ENCODE measurements at places on chromosomes 6 and 20.
A peak's percentile ranks its signal among the peaks of the same experiment; 100 is the strongest.

- DNase-seq = no peak
- no peaks in the 10 kb centered on the region for H3K27me3 ChIP-seq
- peak overlapping the region; percentile 93 for H3K27ac ChIP-seq
- H3K36me3 ChIP-seq = peaks cover 8% of the 10 kb centered on the region
- H3K4me1 ChIP-seq = peaks cover 28% of the 10 kb centered on the region
Observed at GRCh38 chr6:33272275-33273128, 627 bp downstream of the RPS18 start.

GRCh38 chr6:31042806-31043205 lies 32.5 kb downstream of the MUC22 start:
- H3K4me1 ChIP-seq = no peaks in the 10 kb centered on the region
- H3K4me3 ChIP-seq = no peak overlapping the region
- H3K27ac ChIP-seq = no peak overlapping the region
- peak; percentile 13 for DNase-seq

DNA sequence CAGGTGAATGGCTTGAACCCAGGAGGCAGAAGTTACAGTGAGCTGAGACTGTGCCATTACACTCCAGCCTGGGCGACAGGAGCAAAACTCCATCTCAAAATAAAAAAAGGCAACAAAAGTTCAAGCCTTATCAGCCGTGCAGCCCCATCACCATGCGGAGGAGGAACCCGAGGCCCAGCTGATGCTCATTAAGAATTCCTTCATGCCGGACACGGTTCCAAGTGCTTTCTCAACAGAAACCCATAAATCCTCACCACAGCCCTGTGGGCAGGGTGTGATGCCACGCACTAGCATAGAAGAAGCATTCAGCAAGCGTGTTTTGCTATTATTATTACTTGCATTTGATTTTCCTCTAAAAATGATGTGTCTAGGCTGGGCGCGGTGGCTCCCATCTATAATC lies 56.3 kb downstream of the PREX1 start:
- no peak overlapping the region for H3K4me3 ChIP-seq
- no peaks in the 10 kb centered on the region for H3K36me3 ChIP-seq
- no peak for DNase-seq
- H3K4me1 ChIP-seq = no peaks in the 10 kb centered on the region
- no peak overlapping the region for H3K27ac ChIP-seq
- H3K27me3 ChIP-seq = no peaks in the 10 kb centered on the region

DNA sequence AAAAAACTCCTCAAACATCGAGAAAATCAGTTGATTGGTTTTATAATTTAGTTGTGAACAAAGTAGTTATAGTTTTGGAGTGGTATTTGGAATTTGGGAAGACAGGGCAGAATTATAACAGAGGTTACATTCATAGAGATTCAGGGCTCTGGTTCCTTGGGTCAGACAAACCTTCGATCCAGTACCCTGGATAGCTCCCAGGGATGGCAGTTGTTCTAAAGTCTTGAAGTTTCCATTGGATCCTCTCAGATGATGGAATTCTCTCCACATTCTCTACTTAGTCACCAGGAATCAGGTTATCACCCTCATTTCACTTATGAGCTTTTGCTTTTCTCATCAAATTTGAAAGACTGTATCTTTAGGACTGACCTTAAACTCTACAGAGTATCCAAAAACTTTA lies 285.1 kb downstream of the CENPW start:
- H3K27ac ChIP-seq = no peak overlapping the region
- DNase-seq = no peak
- H3K27me3 ChIP-seq = no peaks in the 10 kb centered on the region
- H3K4me3 ChIP-seq = no peak overlapping the region

GRCh38 chr6:97919631-97920030 lies 636.6 kb upstream of the MMS22L start:
- H3K27ac ChIP-seq = no peak overlapping the region
- no peaks in the 10 kb centered on the region for H3K4me1 ChIP-seq
- no peak overlapping the region for H3K4me3 ChIP-seq
- H3K36me3 ChIP-seq = no peaks in the 10 kb centered on the region

DNA sequence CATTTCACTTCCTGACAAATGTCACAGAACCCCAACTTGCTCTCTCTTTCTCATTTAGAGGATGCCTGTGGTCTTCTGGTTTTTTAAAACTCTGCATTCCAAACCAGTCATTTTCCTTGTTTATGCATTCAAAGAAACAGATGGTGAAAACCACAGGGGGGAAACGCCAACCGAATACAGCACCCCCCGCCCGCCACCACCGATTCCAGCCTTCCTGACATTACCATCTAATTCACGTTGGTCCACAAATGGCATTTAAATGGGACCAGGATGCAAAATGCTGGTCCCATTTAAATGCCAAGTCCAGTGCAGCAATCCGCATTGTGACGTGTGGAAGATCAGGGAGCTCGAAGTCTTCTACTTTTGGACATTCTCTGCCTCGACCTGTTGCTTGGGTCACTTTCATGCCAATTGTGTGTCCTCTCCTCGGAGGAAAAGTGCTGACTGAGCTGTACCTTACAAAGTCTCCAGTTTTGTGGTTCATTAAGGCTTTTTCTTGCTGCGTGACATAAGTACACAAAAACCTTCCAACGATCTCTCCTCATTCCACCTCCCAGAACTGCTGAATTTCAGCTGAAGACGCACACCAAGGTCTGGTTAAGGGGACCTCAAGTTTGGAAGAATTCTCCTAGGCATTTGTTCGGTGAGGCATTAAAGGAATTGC lies 35.8 kb downstream of the NEDD9 start:
- no peak for DNase-seq
- H3K27me3 ChIP-seq = no peaks in the 10 kb centered on the region

DNA sequence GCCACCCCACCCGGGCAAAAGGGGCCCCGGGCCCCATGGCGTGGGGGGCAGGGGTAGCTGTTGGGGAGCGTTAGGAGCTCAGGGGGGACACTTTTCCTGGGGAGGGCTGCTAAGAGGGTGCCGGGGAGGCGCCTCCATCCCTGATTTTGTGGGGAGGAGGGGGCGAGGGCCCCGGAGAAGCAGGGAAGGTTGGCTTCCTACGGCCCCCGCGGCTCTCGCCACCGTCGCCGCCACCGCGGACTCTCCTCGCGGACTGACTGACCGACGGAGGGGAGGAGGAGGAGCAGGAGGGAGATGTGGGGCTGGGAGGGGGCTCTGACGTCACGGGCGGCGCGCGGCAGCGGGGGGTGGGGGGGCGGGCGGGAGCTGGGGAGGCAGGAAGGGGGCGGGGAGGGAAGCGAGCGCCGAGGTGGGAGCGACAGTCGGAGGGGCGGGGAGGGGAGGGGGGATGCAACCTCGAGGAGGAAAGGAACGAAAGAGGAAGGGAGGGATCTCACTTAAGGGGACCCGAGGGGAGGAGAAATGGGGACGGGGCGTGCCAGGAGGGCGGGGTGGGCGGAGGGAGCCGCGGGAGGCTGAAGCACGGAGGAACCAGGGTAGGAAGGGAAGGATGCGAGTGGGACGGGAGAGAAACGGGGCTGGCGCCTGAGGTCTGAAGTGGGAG lies 5.1 kb downstream of the GABBR1 start:
- no peaks in the 10 kb centered on the region for H3K27me3 ChIP-seq
- peak; percentile 52 for DNase-seq
- peak overlapping the region; percentile 70 for H3K27ac ChIP-seq

DNA sequence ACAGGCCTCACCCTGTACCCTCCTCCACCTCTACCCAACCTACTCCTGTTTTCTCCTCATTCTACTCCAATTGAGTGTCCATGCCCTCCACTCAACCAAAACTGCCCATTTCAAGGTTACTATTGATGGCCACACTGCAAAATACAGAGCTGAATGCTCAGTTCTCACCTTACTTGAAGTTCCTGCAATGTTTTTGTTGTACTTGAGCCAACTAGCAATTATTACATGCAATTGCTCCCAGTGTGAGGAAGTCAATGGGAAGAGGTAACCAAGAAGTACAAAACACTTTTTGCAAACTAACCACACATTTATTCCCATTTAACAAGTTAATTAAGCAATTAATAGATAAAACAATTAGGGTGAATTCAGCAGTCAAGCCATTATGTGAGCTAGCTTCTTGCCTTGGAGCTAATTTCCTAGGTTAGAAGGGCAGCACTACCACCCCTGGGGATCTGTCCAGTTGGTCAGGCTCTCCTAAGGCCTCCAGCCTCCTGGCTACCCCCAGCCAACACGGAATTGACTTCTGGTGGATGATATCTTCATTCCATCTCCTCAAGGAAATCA lies 52.4 kb upstream of the GGTLC1 start:
- DNase-seq = no peak
- no peaks in the 10 kb centered on the region for H3K36me3 ChIP-seq
- H3K27ac ChIP-seq = no peak overlapping the region
- no peaks in the 10 kb centered on the region for H3K4me1 ChIP-seq
- no peaks in the 10 kb centered on the region for H3K27me3 ChIP-seq

DNA sequence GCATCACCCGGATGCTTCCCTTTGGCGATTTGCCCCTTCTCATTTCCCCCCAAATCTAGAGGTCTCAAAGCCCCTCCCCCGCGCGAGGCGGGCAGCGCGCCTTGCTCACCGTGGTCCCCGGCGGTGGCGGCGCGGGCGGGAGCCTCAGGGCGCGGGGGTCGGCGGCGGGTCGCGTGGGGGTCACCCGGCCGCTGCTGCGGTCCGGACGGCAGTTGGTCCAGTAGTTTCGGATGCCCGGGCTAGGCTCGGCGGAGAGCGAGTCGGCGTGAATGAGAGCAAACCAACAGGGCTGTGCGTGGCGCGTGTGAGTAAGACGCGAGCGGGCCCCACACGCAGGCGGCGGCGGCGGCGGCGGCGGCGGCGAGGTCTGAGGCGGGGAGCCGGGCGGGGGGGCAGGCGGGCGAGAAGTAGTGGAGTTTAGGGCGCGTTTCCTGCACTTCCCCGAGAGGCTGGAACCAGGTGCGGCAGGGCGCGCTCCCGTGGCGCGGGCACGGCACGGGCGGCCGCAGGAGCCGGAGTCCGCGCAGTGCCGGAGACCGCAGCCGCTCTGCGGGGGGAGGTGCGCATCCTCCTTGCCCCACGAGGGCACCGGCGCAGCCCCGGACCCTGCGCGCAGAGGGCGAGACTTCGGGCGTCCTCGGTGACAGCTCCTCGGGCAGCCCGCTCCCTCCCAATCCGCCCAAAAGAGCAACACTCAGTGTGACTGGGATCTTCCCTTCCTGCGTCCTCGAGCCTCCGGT lies 567 bp downstream of the HS3ST5 start:
- H3K27me3 ChIP-seq = peaks cover 7% of the 10 kb centered on the region
- peak overlapping the region; percentile 30 for H3K4me3 ChIP-seq
- H3K27ac ChIP-seq = no peak overlapping the region

DNA sequence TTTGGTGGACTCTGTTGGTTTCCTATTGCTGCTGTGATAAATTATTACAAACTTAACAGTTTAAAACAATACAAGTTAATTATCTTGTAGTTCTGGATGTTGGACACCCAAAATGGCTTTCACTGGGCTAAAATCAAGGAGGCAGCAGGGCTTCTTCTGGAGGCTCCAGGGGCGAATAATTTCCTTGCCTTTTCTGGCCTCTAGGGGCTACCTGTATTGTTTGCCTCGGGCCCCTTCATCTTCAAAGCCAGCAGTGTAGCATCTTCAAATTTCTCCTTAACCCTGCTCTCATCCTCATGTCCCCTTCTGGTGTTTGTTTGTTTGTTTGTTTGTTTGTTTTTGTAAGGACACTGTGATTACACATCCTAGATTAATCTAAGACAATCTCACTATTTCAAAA lies 60.5 kb upstream of the ANKEF1 start:
- H3K4me1 ChIP-seq = no peaks in the 10 kb centered on the region
- no peak overlapping the region for H3K4me3 ChIP-seq
- H3K27me3 ChIP-seq = no peaks in the 10 kb centered on the region
